ENCODE measurements at places on chromosomes 5 and 9. TPM values are rescaled to one million over a fixed set of nuclear protein-coding genes. Genes with fewer than 3 reads are reported as not detected.

DNA sequence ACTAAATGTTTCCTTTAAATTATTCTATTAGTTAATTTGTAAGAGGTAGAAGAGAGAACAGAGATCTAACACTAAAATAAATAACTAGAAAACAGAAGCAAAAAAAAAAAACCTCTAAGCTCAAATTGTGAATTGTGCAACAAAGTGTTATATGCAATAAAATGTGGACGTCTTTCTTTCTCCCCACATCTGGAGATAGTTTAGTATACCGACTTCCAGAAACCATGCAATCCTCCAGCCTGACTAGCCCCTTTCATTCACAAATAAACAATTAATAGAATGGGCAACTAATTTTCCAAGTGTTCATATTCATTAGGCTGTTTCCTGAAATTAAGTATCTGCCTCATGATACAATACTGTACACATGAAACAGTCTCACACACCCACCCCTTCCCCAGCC lies 258.5 kb downstream of the BNC2 start:
- DNase-seq, result no peak
- no peaks in the 10 kb centered on the region for H3K27me3 ChIP-seq
- no peak overlapping the region for H3K27ac ChIP-seq
- no peak overlapping the region for H3K4me3 ChIP-seq
- H3K4me1 ChIP-seq, result no peaks in the 10 kb centered on the region
- H3K36me3 ChIP-seq, result no peaks in the 10 kb centered on the region

- no peaks in the 10 kb centered on the region for H3K36me3 ChIP-seq
- H3K27me3 ChIP-seq, result no peaks in the 10 kb centered on the region
- DNase-seq, result no peak
- H3K4me1 ChIP-seq, result peaks cover 9% of the 10 kb centered on the region
- no peak overlapping the region for H3K4me3 ChIP-seq
These were observed 115.7 kb downstream of the TLE1 start for GRCh38 chr9:81573415-81574321.

ZNF608 gene
- 5.6 TPM for total RNA-seq

PRR7 gene
- 39.9 TPM for total RNA-seq

POLE3 gene
- 65.1 TPM for total RNA-seq

DNA sequence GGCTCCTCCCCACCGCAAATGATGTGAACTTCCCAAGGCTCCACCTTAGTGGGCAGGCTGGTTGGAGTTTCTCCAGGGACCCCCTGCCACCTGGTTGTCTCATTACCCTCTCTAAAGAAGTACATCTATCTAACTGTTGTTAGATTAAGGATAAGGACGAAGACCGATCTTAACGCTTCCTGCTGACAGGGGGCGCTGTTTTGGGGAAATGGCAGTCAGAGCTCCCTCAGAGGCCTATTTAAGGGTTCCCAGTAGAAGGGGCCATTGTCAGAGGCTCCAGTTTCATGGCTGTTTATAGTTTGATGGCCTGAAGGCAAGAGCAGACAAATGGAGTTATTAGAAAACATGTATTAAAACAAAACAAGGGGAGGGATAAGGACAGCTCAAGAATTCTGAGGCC lies 100.1 kb downstream of the SPEF2 start:
- H3K4me1 ChIP-seq, result no peaks in the 10 kb centered on the region
- H3K27ac ChIP-seq, result no peak overlapping the region
- no peak overlapping the region for H3K4me3 ChIP-seq
- no peak for DNase-seq

GRCh38 chr9:134396825-134397224 lies 70.6 kb downstream of the RXRA start:
- no peaks in the 10 kb centered on the region for H3K27me3 ChIP-seq
- no peaks in the 10 kb centered on the region for H3K4me1 ChIP-seq
- no peak for DNase-seq
- H3K27ac ChIP-seq, result no peak overlapping the region

MARCHF11 gene
- total RNA-seq, result not detected

CD72 gene
- total RNA-seq, result 1.6 TPM

DNA sequence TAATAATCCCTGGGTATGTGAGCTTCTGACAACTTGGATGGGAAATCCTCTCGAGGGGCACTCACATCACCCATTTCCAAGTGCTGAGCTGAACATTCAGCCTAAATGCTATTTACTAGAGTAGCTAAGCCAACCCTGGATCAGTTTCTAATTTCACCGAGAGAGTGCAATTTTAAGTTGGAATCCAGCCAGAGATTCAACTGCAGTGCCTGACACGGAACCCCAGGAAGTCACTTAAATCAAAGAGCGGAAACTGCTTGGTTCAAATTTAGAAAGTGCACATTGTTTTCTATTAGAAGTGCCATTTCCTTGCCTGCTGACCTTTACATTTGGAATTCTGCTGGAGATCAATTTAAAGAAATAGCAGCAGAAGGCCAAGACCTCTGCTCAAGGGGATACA lies 8.8 kb downstream of the SPRY4 start:
- H3K4me1 ChIP-seq, result peaks cover 53% of the 10 kb centered on the region
- H3K27me3 ChIP-seq, result no peaks in the 10 kb centered on the region
- H3K4me3 ChIP-seq, result no peak overlapping the region
- peaks cover 73% of the 10 kb centered on the region for H3K36me3 ChIP-seq

GRCh38 chr5:138603249-138603920 lies 28.2 kb upstream of the HSPA9 start:
- no peak overlapping the region for H3K4me3 ChIP-seq
- no peaks in the 10 kb centered on the region for H3K27me3 ChIP-seq
- no peak overlapping the region for H3K27ac ChIP-seq
- H3K36me3 ChIP-seq, result no peaks in the 10 kb centered on the region

- 0 out of 2 replicates have a peak, but pooled peaks cover 4% of the 10 kb centered on the region for H3K27me3 ChIP-seq
- H3K4me3 ChIP-seq, result no peak overlapping the region
- H3K27ac ChIP-seq, result no peak overlapping the region
These were observed 150.3 kb upstream of the GRIA1 start for GRCh38 chr5:153340139-153340538.

NR5A1 gene
- total RNA-seq, result 0.64 TPM

DNA sequence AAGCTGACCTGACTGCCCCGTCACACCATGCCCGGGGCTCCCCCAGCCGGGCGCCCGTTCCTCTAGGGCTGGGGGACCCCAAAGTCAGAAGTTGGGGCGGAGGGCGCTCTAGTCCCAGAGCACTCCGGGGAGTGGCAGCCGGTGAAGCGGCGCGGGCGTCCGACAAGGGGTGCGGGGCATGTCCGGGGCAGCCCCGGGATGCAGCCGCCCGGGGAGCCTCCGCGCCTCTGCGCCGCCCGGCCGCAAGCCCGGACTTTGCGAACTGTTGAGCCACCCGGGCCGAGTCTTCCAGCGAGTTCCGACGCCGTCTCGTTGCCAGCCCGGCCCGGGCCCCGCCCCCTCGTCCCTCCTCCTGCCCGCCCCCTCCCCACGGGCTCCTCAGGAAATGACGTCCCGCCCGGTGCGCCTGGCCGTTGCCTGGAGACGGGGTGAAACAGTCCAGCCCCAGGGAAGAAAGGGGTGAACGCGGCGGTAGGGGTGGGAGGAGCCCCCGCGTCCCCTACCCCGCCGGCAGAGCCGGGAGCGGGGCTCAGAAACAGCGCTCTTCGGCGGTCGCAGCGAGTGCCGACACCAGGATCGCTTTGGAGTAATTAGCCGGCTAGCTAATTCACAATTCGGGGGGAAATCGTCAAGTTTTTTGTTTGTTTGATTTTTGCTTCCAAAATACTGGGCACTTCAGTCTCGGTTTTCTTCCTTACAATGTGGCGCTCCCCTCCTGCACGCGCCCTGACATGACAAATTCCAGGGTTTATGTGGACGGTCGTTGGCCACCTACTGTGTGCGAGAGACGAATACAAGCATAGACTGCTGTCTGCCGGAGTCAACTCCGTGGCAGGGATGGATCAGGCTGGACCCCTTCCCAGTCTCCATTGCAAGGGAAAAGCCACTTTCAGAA lies at the start of gene WHRN:
TSS of gene WHRN (minus strand) at position 287 of the 895 bp plus-strand sequence. CDS start 672 bp downstream, outside the sequence.
- DNase-seq, result peak; percentile 60
- peaks cover 23% of the 10 kb centered on the region for H3K27me3 ChIP-seq
- H3K4me1 ChIP-seq, result peaks cover 4% of the 10 kb centered on the region

FAXDC2 gene
- 0.22 TPM for total RNA-seq

- no peaks in the 10 kb centered on the region for H3K27me3 ChIP-seq
- DNase-seq, result no peak
- no peak overlapping the region for H3K4me3 ChIP-seq
- no peaks in the 10 kb centered on the region for H3K36me3 ChIP-seq
- H3K4me1 ChIP-seq, result no peaks in the 10 kb centered on the region
These were observed 215.0 kb downstream of the SEMA6A start for GRCh38 chr5:116359592-116359991.

DNA sequence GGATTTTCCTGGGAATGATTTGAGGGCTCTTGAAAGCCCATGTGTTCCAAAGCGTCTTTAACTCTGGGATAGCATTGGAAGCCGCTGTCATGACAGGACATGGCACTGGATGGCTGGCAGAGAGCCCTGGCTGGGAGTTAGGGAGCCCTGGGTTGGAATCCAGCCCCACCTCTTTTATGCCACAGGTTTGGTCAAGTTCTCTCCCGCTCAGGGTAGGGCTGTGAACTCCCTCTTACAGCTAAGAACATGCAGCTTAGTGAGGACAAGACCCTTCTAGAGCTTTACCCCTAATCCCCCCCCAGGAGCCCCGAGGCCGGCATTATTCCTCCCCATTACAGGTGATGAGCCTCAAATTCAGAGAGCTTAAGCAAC lies 37.2 kb downstream of the OLFML2A start:
- H3K27ac ChIP-seq, result no peak overlapping the region
- no peak overlapping the region for H3K4me3 ChIP-seq
- no peaks in the 10 kb centered on the region for H3K36me3 ChIP-seq
- peaks cover 74% of the 10 kb centered on the region for H3K4me1 ChIP-seq
- no peak for DNase-seq
- no peaks in the 10 kb centered on the region for H3K27me3 ChIP-seq

DNA sequence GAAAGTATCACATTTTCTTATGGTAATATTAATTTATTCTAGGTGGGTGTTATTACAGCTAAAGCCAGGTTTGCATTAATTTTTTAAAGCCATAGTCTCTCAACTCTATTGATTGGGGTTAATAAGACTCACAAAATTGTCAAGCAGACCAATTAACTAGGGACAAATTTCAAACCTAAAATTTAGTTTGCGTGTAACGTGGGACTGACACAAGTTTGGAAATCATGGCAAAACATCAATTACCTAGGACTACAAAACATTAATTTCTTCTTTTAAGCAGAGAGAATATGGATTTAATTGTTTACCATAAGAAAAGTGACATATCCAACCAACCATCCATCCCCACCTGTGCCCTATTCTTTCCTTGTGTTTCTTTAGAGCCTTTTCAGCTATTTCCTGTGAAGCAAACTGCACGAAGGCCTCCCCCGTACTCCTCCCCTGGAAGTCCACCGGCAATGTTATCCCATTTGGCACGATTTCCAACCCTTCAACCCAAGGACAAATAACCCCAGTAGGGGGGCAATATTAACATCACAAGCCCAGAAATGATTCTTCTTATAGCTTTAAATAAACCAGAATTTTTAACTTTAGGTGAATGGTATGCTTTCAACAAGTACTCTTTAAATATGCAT lies 4.4 kb downstream of the HNRNPH1 start:
- DNase-seq, result no peak
- no peaks in the 10 kb centered on the region for H3K27me3 ChIP-seq
- H3K4me1 ChIP-seq, result peaks cover 8% of the 10 kb centered on the region
- no peak overlapping the region for H3K27ac ChIP-seq
- peaks cover 82% of the 10 kb centered on the region for H3K36me3 ChIP-seq

AJM1 gene
- total RNA-seq, result 7.1 TPM

POLK gene
- 17.3 TPM for total RNA-seq

ANXA2R gene
- 0.37 TPM for total RNA-seq

GRCh38 chr5:179154991-179155955 lies 95.1 kb downstream of the ZNF354C start:
- no peaks in the 10 kb centered on the region for H3K27me3 ChIP-seq
- no peak overlapping the region for H3K27ac ChIP-seq
- H3K36me3 ChIP-seq, result no peaks in the 10 kb centered on the region
- H3K4me1 ChIP-seq, result no peaks in the 10 kb centered on the region
- no peak for DNase-seq

ACSL6 gene
- 2.3 TPM for total RNA-seq

GRCh38 chr9:77512876-77513275 lies 135.2 kb downstream of the GNA14 start:
- H3K4me3 ChIP-seq, result no peak overlapping the region
- no peaks in the 10 kb centered on the region for H3K36me3 ChIP-seq
- no peak for DNase-seq
- no peak overlapping the region for H3K27ac ChIP-seq

GRCh38 chr5:151079838-151080612 lies 809 bp downstream of the TNIP1 start:
- DNase-seq, result no peak
- no peaks in the 10 kb centered on the region for H3K36me3 ChIP-seq
- H3K4me1 ChIP-seq, result peaks cover 56% of the 10 kb centered on the region
- peak overlapping the region; percentile 86 for H3K4me3 ChIP-seq
- peak overlapping the region; percentile 94 for H3K27ac ChIP-seq

DNA sequence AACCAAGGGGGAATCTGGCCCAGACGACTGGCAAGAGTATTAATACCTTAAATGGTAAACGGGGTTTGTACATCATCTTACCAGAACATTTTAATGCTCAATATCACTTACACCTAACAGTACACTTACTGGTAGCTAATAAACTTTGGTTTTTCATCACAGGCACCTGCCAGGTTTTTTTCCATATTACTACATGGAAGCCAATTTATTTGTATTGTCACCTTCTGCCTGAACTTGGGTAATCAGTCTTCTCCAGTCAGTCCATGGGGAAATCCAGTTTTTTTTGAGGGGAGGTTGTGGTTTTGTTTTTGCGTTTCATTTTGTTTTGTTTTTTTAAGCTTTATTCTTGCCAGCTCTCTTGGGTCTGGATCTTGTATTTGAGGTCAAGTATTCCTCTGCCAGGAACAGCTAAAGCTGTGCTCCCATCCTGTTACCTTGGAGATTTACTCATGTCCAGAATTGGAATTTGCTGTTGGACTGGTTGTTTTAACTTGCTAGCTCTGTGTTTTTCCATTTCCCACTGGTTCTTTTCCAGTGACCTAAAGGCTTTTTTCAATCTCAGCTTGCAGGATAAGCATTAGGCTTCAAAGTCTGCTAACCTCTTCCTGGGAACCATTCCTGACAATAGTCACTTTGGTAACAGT lies 11.1 kb upstream of the NADK2 start:
- H3K4me3 ChIP-seq, result no peak overlapping the region
- H3K36me3 ChIP-seq, result no peaks in the 10 kb centered on the region
- H3K4me1 ChIP-seq, result no peaks in the 10 kb centered on the region
- no peak overlapping the region for H3K27ac ChIP-seq

DNA sequence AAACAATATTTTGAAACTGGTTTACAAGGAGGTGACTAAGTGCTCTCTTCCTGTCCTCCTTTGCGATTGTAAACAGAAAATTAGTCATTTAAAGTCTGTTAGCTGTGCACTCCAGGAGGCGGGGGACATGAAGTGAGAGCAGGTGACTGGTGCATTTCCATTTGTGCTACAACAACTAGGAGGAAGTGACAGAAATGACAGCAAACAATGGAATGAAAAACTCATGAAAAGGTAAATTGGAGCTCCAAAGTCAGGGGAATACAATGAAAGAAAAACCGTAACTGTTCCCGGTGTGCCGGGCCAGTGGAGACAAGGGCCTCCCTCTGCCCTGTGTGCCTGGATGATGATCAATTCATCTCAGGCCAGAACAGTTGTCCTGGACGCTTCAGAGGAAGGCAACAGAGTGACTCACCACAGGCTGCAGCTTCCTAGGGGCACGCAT lies 439.9 kb downstream of the GADD45G start:
- peaks cover 5% of the 10 kb centered on the region for H3K4me1 ChIP-seq
- no peak overlapping the region for H3K27ac ChIP-seq
- no peaks in the 10 kb centered on the region for H3K27me3 ChIP-seq
- no peaks in the 10 kb centered on the region for H3K36me3 ChIP-seq

- no peak overlapping the region for H3K27ac ChIP-seq
- no peak for DNase-seq
- H3K27me3 ChIP-seq, result peaks cover 12% of the 10 kb centered on the region
These were observed 243.8 kb upstream of the WWC1 start for GRCh38 chr5:168047669-168048111.

All from HCT116 (cell line).